ENCODE measurements at places on chromosomes 11 and 22. TPM values are rescaled to one million over a fixed set of nuclear protein-coding genes. Genes with fewer than 3 reads are reported as not detected.

The DUSP8 gene
- 3.1 TPM for polyA plus RNA-seq

The LDLRAD3 gene
- polyA plus RNA-seq: 0.81 TPM

The TMEM191B gene
- polyA plus RNA-seq: 2.2 TPM

The SLC6A5 gene
- polyA plus RNA-seq: not detected

The OR2AG2 gene
- 0.07 TPM for polyA plus RNA-seq

The P2RY6 gene
- 4.3 TPM for polyA plus RNA-seq

The HTR3A gene
- polyA plus RNA-seq: 5.7 TPM

The LARGE2 gene
- 0.81 TPM for polyA plus RNA-seq

The STX3 gene
- 34.9 TPM for polyA plus RNA-seq

The PHETA2 gene
- polyA plus RNA-seq: 8.9 TPM

The L3MBTL2 gene
- 11.1 TPM for polyA plus RNA-seq

- no peak within 1 kb of the TSS for H3K27ac ChIP-seq
- peaks cover 23% of the 10 kb centered on the region for H3K27me3 ChIP-seq
- no peak within 1 kb of the TSS for H3K4me3 ChIP-seq
- DNase-seq: no peak
- H3K4me1 ChIP-seq: no peaks in the 10 kb centered on the region
- H3K36me3 ChIP-seq: no peaks in the 10 kb centered on the region
Measured at GRCh38 chr11:92969634-92970347, at the start of gene MTNR1B. MTNR1B (plus strand) TSS chr11:92969651; CDS start chr11:92969726, 75 bp downstream.

DNA sequence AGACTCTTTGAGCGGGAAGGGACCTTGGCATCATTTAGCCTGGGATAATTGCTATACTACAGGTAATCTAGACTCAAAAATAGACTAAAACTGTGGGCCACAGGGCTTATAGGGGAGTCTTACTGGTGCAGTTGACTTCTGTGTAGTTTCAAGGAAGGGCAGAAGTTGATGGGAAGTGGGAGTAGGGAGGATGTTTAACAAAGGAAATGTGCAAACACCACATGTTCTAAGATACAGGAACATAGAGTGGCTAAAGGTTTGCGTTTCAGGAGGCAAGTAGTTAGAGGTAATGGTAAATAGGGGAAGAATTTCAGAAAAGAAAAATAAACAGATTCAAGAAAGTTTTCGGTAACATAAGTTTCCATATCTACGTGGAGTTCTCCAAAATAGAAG is 14.4 kb upstream of the SORL1 start:
- no peaks in the 10 kb centered on the region for H3K27me3 ChIP-seq
- peaks cover 2% of the 10 kb centered on the region for H3K4me1 ChIP-seq
- no peak for DNase-seq
- H3K27ac ChIP-seq: no peak overlapping the region
- no peaks in the 10 kb centered on the region for H3K36me3 ChIP-seq

DNA sequence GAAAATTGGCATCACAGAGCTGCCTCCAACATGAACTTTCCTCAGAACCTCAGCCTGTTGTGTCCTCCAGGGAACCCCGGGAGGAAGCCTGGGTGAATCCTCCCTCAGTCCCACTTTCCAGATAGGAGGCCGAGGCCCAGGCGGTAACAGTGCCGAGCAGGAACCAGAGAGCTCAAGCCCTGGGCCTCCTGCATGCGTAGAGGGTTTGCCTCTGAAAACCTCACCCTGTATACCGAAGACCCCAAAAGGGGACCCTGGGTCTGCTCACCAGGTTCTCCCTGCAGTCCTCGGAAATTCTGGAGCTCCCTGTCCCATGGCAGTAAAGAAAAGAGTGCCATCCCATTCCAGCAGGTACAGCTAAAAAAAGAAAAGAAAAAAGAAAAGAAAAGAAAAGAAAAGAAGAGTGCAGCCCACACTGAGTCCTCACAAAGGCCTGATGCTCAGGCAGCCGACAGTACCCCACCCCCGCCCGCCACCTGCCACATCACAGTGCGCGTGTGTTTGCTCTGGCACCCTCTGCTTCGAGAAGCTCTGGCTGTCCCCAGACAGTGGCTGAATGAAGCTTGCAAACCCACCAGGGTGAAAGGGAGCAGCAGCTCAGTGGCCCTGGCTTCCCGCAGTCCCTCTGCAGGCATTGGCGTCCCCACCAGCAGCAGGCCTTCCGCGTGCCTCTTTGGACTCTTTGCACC is 28.4 kb upstream of the FADD start:
- H3K4me1 ChIP-seq: no peaks in the 10 kb centered on the region
- H3K27ac ChIP-seq: no peak overlapping the region
- no peaks in the 10 kb centered on the region for H3K36me3 ChIP-seq
- H3K4me3 ChIP-seq: no peak overlapping the region
- DNase-seq: no peak
- H3K27me3 ChIP-seq: no peaks in the 10 kb centered on the region

DNA sequence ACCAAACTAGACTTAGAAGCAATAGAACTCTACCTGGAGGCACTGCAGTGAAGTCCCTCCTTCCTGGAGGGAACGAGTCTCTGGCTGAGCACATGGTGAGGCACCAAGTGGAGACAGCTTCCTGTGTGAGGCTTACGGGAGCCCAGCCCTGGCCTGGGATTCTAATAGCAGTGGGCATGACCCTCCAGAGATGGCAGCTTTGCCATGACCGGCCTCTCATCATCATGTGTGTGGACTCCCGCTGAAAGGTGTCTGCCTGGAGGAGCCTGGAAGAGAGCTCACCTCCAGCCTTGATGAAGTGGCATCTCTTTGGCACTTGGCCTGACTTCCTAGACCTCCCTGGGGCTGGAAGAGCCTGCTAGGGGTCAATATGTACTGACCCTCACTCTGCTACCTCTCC is 8.0 kb downstream of the DGAT2 start:
- no peaks in the 10 kb centered on the region for H3K36me3 ChIP-seq
- no peaks in the 10 kb centered on the region for H3K27me3 ChIP-seq
- no peak for DNase-seq
- no peak overlapping the region for H3K4me3 ChIP-seq

- H3K36me3 ChIP-seq: no peaks in the 10 kb centered on the region
- no peaks in the 10 kb centered on the region for H3K4me1 ChIP-seq
- no peaks in the 10 kb centered on the region for H3K27me3 ChIP-seq
- no peak for DNase-seq
- H3K27ac ChIP-seq: no peak overlapping the region
Measured at GRCh38 chr22:23306926-23307325, 126.6 kb downstream of the BCR start.

DNA sequence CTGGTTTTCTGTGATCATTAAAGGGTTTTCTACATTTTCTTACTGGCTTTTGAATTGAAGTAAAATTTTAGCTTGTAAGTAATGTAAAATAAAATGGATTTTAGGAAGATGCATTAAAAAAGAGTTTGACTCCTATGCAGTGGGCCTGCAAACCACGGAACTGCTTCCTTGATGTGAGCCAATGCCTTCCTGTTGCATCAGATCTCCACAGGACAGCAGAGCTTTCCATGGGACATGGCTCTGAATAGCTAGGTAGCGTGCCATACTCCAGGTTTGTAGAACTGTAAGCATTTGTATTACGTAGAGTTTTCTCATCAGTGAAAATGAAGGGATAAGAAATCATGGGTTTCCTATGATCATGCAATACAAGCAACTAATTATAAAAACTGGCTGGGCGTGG is 133.4 kb downstream of the SWAP70 start:
- H3K27me3 ChIP-seq: no peaks in the 10 kb centered on the region
- peaks cover 18% of the 10 kb centered on the region for H3K36me3 ChIP-seq
- no peaks in the 10 kb centered on the region for H3K4me1 ChIP-seq
- DNase-seq: no peak
- H3K4me3 ChIP-seq: no peak overlapping the region

DNA sequence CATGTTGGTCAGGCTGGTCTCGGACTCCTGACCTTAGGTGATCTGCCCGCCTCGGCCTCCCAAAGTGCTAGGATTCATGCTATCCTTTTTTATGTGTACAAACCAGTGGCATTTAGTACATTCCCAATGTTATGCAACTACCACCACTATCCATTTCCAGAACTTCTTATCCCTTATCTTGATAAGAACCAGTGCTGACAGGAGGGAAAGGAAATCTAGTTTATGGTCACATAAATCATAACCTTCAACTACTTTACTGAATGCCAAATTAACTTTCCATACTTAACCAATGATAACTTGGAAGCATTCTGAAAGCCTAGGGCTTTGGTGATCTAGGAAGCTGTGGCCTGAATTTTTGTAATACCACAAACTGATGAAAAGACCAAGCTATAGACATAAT is 170.4 kb downstream of the SWAP70 start:
- DNase-seq: no peak
- no peaks in the 10 kb centered on the region for H3K4me1 ChIP-seq
- no peaks in the 10 kb centered on the region for H3K27me3 ChIP-seq
- peaks cover 5% of the 10 kb centered on the region for H3K36me3 ChIP-seq

DNA sequence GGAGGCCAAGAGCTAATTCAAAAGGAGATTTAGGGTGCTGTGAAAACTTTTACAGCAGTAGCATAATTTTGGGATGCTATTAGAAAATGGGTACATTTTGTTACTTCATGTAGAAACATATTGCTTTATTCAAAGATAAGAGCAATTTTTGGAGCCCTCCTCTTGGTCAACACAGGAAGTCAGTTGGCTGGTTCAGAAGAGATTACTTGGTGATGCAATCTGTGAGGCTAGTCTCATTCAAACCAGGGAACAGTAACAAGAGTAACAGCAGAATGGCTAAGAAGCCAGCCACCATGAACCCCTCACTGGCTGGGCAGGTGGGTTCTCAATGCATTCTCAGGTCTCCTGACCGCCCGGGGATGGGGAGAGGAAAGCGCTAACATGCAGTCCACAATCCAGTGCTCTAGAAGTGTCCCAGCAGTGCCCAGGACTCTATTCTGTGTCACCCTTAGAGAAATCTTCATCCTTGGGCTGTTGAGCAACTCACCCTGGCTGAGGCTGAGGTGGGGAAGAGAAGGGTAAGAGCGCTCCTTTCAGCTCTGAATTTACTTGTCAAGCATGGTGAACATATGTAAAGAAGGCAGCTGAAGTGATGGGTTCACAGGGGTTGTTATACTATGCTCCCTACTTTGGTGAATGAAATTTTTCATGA is 262.2 kb upstream of the UBASH3B start:
- no peak for DNase-seq
- no peak overlapping the region for H3K4me3 ChIP-seq
- H3K36me3 ChIP-seq: no peaks in the 10 kb centered on the region
- H3K4me1 ChIP-seq: no peaks in the 10 kb centered on the region

GRCh38 chr11:5695580-5695979 is 6.0 kb downstream of the TRIM22 start:
- H3K4me3 ChIP-seq: no peak overlapping the region
- H3K27ac ChIP-seq: no peak overlapping the region
- H3K4me1 ChIP-seq: peaks cover 5% of the 10 kb centered on the region
- no peak for DNase-seq

DNA sequence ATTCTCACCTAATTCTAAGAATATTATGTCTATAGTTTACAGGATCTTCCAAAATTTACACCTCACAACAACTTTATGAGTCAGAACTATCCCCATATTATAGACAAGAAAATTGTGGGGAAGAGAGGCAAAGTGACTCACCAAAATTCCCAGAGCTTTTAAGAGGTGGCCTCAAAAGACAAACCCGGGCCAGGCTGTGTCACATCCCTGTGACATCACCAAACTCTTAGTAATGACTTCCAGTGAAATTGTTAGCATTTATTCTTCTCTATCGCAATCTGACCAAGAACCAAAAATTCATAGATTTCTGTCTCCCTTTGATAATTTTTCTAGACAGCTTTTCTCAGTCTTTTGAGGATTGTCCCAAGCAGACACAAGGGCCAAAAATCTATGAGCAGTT is 134.3 kb downstream of the SNX19 start:
- H3K27me3 ChIP-seq: peaks cover 2% of the 10 kb centered on the region
- DNase-seq: no peak
- H3K4me1 ChIP-seq: no peaks in the 10 kb centered on the region
- H3K27ac ChIP-seq: no peak overlapping the region

DNA sequence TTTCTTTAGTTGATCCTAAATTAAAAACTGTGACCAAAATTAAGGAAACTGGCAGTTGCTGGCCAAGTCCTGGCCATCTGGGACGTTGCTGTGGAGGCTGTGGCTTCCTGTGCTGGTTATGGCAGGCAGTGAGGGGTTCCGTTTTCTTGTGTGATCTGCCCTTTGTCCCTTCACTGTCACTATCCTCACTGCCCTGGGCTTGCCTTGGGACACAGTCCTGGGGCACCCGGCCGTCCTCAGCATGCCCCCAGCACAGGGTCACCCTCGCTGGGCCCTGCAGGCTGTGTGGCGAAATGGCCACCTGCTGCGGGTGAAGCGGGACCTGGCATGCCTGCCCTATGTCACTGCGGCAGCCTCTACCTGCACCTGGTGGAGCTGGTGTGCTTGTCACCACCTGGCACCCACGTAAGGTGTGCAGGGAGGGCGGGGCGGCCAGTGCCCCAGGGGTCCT is 52.5 kb upstream of the SLC22A12 start:
- H3K4me1 ChIP-seq: no peaks in the 10 kb centered on the region
- H3K27me3 ChIP-seq: no peaks in the 10 kb centered on the region
- H3K36me3 ChIP-seq: no peaks in the 10 kb centered on the region
- no peak overlapping the region for H3K4me3 ChIP-seq

GRCh38 chr11:38156495-38157146 is 1558.6 kb upstream of the RAG2 start:
- DNase-seq: no peak
- no peaks in the 10 kb centered on the region for H3K4me1 ChIP-seq
- no peaks in the 10 kb centered on the region for H3K36me3 ChIP-seq
- no peaks in the 10 kb centered on the region for H3K27me3 ChIP-seq
- no peak overlapping the region for H3K27ac ChIP-seq

DNA sequence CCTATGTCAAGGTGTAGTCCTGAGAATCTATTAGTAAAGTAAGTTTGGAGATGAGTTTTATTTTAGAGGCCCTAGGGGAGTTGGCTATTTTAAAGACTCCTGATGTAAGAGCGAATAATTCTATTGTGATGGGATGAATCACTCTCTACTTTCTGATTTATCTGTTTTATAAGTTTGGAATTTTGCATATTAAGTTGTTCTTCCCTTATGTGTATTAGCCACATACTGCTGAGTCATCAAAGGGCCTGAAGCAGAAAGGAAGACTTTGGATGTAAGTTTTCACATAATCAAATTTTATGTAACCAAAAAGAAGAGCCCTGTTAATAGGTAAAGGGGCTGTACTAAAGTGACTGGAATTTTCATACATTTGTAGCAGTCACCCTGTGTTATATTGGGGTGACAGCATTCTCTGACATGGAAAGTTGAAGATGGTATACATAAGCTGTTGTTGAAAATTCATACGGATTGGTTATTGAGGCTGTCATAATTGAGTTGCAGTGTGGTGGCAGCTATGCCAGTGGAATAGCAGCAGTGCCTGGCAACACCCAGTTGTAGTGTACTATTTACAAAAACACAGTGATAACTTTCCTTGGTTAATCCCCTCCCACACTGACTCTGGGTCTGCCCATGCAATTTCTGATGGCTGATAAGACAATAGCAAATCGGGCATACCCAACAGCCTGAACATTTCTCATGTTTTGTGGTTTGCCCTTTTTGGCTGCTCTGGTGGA is 90.6 kb upstream of the NTM start:
- no peak for DNase-seq
- H3K27ac ChIP-seq: no peak overlapping the region
- H3K36me3 ChIP-seq: no peaks in the 10 kb centered on the region
- H3K4me1 ChIP-seq: no peaks in the 10 kb centered on the region

DNA sequence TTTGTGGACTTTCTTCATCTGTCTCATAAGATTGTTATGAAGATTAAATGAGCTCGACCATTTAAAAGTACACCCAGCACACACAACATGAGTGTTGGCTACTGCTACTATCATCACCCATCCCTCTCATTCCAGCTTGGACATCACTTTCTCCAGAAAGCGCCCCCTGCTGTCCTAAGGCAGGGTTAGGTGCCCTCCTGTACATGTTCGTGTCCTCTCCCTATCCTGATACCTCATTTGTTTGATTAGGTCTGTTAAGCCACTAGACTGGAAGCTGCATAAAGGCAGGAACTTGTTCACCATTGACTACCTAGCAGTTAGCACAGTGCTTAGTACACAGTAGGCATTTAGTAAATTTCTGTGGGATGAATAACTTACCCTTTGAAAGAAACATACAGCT is 85.5 kb downstream of the ENTHD1 start:
- peak; percentile 46 for DNase-seq
- H3K36me3 ChIP-seq: no peaks in the 10 kb centered on the region
- no peaks in the 10 kb centered on the region for H3K4me1 ChIP-seq
- no peak overlapping the region for H3K27ac ChIP-seq
- H3K4me3 ChIP-seq: no peak overlapping the region

Measured in small intestine (tissue), 16 donors.